ENCODE measurements at places on chromosomes 6 and 20.
A peak's percentile ranks its signal among the peaks of the same experiment; 100 is the strongest.

DNA sequence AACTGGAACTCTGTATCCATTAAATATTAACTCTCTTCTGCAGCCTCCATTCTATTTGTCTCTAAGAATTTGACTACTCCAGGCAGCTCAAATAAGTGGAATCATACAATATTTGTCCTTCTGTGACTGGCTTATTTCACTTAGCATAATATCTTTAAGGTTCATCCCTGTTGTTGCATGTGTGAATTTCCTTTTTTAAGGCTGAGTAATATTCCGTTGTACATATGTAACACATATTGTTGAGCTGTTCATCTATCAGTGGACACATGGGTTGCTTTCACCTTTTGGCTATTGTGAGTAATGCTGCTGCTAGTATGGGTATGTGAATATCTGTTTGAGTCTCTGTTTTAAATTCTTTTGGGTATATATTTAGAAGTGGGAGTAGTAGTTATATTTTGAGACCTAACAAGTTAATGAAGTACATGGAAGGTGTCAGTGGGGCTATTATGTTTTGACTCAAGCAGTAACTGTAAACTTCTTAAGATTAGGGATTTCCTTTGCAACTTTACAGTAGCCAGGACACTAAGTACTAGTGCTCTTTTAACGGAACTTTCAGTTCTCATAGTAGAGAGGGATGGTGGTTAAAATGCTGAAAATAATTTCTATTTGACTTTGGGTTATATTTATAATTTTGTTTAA is 29.7 kb upstream of the TMEM217 start:
- DNase-seq: no peak

GRCh38 chr6:4274382-4275082 is 139.2 kb upstream of the ECI2 start:
- peak; percentile 33 for DNase-seq

GRCh38 chr6:41947581-41948220 is 6.1 kb upstream of the CCND3 start:
- no peak for DNase-seq

DNA sequence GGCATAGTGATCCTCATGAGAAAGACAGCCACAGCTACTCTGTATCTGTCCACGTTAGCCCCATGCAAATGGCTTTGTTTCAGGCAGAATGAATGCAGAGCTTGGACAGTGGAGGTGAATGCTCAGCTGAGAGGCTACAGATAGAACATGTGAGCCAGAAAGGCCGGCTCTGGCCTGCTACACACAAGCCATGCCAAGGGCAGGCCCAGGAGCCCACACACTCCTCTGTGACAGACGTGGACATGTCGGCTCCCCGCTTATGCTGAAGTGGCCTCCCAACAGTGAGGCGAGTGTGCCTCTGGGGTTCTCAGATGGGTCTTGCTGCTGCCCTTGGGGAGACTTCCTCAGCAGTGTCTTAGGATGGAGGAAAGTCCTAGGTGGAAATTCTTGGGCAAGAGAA is 159.6 kb downstream of the SYNDIG1 start:
- DNase-seq: no peak

DNA sequence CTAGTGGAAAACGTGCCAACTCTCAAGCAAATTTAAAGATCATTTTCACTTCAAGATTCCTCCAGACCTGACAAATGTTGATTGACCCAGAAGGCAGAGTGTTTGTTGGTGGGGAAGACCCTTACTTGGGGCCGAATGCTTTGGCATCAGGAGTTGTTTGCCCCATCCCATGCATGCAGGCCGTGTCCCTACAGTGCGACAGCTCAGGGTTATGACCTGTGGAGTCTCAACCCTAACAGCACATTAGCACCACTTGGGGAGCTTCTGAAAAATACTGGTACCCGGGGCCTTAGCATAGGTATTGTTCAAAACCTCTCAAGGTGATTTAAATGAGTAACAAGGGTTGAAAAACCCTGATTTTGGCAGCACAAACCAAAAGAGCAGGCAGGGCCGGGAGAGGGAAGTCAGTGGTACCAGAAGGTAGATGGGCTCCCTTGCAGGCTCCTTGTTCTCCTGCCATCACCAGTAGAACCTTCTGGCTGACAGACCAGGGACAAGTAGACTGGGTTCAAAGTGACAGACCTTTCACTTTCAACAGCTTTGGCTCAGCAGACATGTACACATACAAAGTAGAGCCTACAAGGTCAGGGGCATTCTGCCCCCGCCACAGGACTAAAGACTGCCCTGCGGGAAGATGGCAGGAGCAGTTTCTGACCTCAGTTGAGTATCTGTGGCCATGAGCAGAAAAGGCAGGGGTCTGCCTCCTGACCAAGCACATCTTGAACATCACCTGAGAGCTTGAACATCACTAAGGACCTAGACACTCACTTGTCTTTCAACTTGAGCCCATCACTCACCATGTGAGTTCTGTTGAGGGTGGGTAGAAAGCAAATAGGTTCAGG is 39.6 kb downstream of the PLCG1 start:
- no peak for DNase-seq

DNA sequence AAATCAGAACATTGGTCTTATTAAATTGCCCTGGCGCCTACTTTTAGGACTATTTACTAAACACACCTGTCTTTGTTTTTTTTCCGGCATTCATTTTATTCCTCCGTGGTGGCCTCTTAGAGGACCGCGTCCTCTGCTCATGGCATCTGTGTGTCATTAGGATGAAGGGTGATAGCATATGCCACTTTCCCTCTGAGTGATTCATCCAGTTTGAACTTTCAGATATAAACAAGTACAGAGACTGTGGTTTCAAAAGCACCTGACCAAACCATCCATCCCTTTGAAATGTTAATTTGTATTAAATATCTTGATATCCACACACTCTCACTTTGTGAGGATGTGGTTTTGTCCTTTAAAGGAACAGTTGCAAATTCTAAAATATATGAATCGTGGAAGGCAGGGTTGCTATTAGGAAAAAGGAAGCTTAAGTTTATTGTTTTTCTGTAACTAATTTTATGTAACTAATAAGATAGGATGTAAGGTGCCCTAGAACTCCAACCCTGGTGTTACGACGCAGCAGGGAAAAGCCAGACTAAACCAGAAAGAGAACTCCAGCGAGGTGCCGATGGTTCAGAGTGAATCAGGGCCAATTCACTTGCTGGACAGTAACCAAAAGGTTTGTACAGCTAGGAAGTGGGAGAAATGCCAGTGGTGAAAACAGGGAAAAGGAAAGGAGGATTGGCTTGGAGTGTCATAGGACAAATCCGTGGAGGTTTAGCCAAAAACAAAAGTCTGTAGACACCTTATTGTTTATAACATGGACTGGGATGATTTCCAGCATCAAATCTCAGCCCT is 98.7 kb downstream of the SHLD1 start:
- no peak for DNase-seq

Data from umbilical cord (tissue), 2 donors.